Activated CD4-positive, CD25-positive, alpha-beta regulatory T cell treated with anti-CD3 and anti-CD28 coated beads, Interleukin-2, amount 50 U/mL, for 24 hours (primary cell): ENCODE measurements at places on chromosomes 3 and 15.

- no peak for ATAC-seq
Observed at GRCh38 chr3:194731506-194732073, 45.9 kb downstream of the FAM43A start.

GRCh38 chr15:65910341-65910740 is 41.0 kb downstream of the RAB11A start:
- ATAC-seq, result no peak

DNA sequence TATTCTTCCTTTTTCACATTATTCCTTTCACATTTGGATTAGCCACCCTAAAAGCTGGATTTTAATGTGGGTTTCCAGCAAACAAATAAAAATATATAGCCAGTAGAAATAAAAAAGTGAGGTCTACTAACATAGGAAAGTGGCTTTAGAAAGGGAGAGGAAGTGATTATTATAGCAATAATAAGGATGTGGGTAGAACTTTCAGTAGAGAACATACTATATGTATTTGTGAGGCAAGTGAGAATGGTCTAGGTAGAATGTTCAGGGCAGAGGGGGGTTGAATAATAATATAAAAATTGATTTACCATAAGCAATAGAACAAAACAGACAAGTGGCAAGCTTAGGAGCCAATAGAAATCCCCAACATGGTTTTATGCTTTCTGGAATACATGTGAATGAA is 88.6 kb downstream of the NR1I2 start:
- ATAC-seq, result no peak

DNA sequence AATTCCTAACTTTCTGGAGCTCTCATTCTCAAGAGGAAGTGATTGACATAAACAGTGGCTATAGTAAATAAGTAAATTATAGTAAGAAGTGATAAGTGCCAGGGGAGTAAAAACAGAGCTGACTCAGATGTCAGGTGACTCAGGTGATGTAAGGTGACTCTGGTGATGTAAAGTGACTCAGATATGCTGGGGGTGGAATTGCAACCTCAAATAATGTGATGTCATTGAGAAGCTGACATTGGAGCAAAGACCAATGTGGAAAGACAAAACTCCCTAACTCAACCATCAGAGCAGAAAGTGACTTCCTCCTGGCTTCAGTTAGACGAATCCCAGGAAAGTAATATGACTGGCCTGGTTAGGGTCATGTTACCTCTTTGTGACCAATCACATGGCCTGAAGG is 144.2 kb upstream of the SNTN start:
- ATAC-seq, result peak; percentile 33

DNA sequence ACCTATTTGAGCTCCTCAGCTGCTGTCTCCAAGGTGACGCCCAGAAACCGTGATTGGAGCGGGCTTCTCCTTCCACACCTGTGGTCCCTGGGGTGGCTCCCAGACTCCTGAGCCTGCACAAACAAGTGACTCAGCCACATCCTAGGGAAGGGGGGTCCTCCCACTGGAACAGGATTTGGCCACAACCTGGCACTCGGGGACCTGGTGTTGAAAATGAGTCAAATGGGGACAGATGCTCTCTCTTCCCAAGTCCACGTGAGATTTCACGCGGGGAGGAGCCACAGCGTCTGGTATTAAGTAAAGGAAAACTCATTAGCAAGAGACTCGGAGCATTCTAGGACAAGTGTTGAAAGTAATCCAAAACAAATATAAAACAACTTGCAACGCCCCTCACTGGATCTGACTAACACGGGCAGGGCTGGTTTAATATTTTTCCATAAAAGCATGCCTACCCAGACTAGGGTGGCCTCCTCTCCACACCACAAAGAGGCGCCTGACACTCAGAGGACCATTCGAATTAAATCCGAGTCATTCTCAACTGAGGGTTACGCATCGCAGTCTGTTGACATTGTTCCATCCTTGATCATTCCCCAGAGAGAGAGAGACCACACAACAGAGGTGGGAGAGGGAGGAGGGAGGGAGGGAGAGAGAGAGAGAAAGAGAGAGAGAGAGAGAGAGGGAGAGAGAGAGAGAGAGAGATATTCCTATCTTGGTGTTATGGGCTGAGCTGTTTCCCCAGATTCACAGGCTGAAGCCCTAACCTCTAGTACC is 74.4 kb downstream of the MGLL start:
- no peak for ATAC-seq

GRCh38 chr15:80468796-80469195 is 64.6 kb downstream of the ARNT2 start:
- no peak for ATAC-seq

DNA sequence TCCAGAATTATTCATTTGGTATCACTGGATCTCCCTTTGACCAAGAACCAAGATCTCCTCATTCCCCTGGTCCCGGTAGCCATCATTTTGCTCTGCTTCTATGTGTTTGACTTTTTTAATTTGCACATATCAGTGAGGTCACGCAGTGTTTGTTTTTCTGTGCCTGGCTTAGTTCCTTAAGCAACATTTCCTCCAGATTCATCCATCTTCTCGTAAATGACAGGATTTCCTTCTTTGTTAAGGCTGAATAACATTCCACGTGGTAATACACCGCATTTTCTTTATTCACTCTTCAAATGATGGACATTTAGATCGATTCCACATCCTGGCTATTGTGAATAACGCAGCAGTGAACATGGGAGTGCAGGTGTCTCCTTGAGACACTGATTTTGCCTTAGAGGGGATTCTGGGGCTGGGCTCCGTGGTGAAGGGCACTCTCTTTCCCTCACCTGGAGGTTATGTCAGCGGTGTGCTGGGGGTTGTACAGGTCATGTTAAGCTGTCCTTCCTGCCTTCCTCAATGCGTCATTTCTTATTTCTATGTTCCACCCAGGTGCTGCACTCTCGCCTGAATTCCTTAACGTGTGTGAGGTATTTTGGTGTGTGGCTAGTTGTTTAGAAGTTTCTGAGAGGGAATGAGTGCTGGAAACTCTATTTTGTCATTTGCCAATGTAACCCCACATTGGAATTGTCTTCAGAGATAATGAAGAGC is 212.2 kb downstream of the LPP start:
- no peak for ATAC-seq

GRCh38 chr3:178203165-178203564 is 333.1 kb upstream of the KCNMB2 start:
- ATAC-seq, result no peak

DNA sequence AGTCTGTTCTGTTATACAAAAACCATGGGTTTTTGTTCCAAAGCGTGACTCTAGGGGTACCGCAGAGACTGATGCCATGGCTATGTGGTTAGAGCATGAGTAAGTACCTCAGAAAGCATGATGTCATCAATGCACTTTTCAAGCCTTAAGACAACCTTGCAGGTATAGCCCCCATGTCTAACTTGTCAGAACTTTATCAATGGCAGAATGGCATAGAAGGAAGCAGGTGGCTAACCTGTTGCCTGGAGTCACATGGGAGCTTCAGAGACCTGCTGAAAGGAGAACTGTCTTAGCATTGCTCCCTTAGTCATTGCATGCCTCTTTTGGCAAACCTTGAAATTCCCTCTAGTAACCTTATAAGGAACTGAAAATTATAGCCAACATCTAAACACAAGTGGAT is 52.5 kb downstream of the EOMES start:
- peak; percentile 80 for ATAC-seq

GRCh38 chr3:26963361-26963743 is 340.8 kb downstream of the LRRC3B start:
- no peak for ATAC-seq

- ATAC-seq, result no peak
Observed at GRCh38 chr3:191470545-191470944, 9.6 kb downstream of the PYDC2 start.

DNA sequence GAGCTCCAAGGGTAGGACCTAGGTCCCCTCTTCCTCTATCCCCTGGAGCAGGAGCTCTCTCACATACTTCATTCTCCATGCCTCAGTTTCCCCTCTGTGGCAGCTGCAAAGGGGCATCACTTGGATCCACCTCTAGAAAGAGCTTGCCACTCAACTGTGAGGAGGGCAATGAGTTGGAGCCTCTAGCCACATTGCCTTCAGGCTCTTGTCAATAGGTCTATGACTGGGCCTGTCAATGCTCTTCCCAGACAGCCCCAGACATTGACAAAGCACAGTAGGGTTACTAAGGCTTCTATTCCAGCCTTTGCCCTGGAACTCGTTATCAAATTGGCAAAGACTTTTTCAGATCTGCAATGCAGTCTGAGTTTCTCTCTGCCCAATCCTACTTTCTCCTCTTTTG is 4.4 kb upstream of the VIPR1 start:
- ATAC-seq, result no peak

- ATAC-seq, result no peak
Observed at GRCh38 chr3:126121074-126121473, 37.1 kb upstream of the SLC41A3 start.

GRCh38 chr15:81023483-81024264 is 23.0 kb downstream of the TLNRD1 start:
- peak; percentile 92 for ATAC-seq

DNA sequence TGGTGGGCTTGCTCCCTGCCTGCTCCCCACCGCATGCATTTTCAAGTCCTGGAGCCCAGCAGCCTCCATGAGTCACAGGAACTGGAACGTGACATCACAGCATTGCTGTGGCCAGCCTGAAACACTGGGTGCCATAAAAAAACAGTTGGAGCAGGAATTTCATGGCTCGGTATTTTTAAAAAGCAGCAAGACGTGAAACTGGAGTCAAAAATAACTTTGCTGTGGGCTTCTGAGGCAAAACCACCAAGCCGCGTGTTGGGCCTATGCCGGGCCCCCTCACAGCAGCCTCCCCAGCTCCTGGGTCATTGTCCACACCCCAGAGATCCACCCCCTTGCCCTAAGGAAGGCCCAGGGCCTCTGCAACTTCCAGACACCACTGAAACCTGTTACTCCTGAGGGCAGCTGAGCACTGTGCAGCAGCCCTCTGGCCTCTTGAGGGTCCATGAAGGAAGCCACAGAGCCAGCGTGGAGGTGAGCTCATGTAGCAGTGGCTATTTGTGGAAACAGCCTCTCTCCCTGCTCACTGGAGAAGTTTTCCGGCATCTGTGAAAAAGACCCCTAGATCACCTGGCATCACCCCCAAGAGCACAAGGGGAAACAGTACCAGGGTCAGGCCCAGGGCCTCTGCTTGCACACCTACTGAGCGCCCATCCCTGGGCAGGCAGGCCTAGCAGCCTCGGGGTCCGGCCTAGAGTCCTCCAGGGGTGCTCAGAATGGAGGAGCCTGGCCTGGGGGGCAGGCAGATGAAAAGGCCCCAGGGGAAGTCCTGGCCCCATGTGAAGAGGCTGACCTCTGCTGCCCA is 34.0 kb upstream of the DUSP7 start:
- ATAC-seq, result no peak

DNA sequence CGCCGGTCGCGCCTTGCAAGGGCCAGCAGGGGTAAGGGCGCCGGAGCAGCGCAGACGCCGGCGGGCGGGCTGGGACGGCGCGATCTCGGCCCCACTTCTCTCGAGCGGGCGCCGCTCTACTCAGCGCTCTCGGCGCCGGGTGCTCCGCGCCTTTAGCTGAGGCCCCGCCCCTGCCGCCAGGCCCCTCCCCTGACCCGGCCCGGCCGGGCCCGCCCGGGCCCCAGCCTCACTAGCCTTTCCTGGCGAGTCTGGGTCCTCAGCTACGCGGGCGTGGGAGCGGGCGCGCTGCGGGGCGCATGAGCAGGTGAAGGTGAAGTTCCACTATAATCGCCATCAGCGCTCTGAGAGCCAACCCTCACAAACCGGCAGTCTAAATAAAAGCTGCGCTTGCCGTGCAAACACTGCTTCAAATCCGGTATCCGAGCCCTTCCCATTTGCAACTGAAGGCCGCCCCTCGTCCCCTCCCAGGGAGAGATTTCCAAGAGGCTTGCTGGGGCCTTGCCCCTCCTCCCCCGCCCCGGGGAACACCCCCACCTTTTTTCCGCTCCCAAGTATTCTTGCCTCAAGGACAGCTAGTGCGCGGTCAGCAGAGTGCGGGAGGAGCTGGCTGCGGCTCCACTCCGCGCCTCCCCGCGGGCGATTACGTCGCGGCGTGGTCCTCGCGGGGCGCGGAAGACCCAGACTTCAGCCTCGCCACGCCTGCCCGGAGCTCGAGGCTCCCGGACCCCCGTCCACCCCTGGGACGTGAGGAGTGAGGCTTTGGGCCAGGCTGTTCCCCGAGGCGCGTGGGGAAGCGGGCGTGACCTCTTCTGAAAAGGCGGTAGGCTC is at the start of gene RPP25:
Gene RPP25, minus strand, starts transcription at position 125 of the 828 bp plus-strand sequence. CDS start 189 bp downstream, outside the sequence.
- peak; percentile 88 for ATAC-seq

GRCh38 chr15:36659917-36660316 is 80.5 kb downstream of the CDIN1 start:
- no peak for ATAC-seq

- ATAC-seq, result no peak
Observed at GRCh38 chr15:47484059-47484458, 233.2 kb upstream of the SEMA6D start.
